ENCODE measurements at places on chromosomes 4 and X.
A peak's percentile ranks its signal among the peaks of the same experiment; 100 is the strongest.

DNA sequence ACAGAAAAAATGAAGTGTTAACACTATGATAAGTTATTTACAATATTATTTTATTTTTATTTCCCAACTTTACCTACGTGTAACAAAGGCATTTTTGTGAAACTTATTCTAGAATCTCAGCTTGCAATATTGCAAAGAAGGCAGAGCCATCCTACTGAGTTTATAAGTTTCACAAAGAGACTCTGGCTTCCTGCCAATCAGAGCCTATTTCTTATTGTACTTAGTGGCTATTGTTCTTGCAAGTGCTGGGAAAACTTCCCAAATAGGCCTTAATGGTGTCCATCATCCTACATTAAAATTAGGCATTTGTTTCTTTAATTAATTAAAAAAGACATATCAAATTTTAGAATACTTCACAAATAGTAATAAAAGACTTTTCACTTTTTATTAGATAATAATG is 233.2 kb downstream of the EPHA5 start:
- DNase-seq: no peak

DNA sequence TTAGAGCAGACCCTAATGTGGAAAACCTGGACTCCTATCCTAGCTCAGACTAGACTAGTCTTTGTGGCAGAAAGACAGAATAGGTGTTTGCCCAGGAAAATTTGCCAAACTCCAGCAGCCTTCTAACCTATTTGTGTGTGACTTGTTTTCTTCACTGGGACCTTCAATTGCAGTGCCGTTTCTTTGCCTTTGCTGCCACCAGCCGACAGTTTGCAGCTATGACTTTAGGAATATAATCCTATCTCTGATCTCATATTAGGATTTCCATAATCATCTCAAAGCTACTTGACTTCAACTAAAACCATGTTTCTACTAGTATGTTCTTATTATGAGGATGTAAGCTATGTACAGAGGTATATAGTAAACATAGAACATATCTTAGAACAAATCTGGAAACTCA is 60.2 kb upstream of the PGAM4 start:
- peak; percentile 48 for DNase-seq

DNA sequence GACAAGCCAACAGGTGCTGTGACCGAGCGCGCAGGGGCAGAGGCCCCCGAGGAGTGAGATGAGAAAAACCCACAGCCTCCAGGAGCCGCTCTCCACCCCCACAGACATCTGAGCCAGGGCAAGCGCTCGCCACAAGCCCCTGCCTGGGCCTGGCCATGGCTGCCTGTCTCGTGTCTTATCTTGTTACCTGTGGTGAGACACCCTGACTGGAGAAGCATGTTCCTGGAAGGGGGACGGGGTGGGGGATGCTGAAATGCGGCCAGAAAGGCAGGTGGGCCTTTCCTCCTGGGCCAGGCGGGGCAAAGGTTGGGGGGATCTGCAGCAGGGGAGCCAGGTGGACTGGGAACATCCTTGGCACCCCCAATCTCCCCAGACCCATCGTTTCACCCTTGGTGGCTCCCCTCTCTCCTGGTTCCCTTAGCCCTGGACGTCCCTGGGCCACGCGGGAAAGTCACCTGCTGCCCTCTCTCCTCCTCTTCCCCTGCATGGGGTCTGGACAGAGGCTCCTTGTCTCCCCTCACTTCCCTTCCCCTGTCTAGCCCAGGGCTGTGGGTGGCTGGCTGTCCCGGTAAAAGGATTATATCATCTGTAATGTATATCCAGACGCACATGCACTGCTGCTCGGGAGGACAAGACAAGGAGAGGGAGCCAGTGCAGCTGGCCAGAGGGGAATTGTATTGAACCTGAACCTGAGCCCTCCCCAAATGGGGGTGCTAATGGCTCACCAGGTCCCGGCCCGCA is 8.4 kb upstream of the DUSP9 start:
- no peak for DNase-seq

DNA sequence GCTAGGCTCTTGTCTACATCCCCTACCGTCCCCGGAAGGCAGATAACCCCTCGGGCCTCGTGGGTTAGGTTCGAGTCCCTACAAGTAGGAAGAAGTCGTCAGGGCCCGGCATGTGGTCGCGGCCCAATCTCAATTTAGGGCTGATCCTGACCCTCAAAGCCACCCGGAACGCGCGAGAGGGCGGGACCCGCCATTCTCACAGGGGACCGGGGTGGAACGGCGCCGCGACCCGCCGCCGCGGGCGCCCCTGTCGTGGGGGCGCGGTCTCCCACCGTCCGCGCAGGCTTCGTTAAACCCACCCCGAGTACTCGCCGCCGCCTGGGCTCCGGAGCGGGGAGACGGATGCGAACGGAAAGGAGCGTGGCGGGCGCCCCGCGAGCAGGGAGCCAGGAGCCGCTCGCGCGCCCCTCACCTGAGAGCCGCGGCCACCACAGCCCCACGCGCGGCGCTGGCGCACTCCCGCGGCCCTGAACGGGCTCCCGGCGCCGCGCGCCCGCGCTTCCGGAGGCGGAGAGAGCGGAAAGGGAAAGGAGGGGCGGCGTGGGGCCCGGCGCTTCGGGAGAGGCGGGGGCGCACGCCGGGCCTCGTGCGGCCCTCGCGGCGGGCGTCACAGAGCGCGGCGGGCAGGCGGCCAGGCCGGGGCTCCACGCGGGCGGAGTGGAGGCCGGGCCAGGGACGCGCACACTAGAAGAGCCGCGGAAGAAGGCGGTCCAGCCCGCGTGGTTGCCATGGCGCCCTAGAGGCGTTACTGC is at the start of gene CFAP97:
CFAP97 (minus strand) TSS at position 515 of the 752 bp plus-strand sequence. CDS start 12,804 bp downstream, outside the sequence.
- DNase-seq: peak; percentile 73

GRCh38 chr4:127069675-127070074 is 563.1 kb upstream of the INTU start:
- DNase-seq: no peak

DNA sequence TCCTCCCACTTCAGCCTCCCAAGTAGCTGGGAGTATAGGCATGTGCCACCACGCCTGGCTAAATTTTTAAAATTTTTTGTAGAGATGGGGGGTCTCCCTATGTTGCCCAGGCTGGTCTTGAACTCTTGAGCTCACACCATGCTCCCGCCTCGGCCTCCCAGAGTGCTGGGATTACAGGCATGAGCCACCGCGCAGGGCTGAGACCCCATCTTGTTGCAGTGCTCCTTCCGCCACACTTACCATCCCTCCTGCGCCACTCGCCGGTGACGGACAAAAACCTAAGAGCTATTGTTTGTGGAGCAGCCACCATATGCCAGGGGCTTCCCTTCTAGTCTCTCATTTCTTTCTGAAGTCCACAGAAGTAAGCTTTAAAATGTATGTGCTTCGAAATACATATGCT is 34.5 kb downstream of the NSG1 start:
- no peak for DNase-seq

DNA sequence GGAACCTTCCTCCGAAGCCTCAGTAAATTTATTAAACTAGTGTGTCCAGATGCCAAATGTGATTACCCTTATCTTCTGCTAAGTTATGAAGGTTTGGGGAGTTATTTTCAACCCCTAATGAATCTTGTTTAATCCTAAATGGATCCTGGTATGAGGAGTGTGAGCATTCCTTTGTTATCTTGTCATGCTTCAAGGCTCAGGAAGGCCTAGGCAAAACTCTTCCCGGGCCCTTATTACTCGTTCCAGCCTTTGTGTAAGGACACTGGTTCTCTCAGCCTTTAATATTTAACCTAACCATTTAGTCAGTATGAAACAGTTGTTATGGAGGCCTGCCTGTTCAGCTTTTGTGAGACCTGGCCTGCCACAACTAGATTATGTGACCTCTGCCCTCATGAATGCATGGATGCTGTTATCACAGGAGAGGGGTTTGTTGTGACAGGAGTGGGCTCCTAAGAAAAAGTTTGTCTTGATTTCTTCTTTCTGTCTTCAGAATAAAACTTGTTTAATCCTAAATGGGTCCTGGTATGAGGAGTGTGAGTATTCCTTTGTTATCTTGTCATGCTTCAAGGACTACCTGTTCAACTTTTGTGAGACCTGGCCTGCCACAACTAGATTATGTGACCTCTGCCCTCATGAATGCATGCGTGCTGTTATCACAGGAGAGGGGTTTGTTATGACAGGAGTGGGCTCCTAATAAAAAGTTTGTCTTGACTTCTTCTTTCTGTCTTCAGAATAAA is 181.7 kb downstream of the SLC39A8 start:
- no peak for DNase-seq

GRCh38 chr4:177484613-177485021 is 42.4 kb upstream of the AGA start:
- DNase-seq: no peak

- no peak for DNase-seq
Measured at GRCh38 chrX:71107245-71107644, 705 bp upstream of the CXorf65 start.

DNA sequence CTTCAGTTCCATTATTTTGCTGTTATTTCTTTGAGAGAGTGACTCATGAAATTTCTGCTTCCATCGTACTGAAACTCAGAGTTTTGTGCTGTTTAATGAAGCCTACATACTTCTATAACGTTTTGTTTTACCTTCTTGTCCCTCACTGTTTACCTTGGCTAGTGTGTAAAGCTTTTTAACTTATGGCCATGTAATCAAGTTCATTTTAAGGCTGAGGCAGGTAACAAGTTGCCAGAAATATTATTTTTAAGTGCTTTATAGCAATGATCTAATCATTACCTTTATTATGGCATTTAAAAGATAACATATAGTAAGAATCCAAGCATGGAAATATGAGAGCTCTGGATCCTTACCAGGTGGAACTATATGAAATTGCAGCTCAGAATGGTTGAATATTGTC is 102.3 kb upstream of the FAT1 start:
- no peak for DNase-seq

DNA sequence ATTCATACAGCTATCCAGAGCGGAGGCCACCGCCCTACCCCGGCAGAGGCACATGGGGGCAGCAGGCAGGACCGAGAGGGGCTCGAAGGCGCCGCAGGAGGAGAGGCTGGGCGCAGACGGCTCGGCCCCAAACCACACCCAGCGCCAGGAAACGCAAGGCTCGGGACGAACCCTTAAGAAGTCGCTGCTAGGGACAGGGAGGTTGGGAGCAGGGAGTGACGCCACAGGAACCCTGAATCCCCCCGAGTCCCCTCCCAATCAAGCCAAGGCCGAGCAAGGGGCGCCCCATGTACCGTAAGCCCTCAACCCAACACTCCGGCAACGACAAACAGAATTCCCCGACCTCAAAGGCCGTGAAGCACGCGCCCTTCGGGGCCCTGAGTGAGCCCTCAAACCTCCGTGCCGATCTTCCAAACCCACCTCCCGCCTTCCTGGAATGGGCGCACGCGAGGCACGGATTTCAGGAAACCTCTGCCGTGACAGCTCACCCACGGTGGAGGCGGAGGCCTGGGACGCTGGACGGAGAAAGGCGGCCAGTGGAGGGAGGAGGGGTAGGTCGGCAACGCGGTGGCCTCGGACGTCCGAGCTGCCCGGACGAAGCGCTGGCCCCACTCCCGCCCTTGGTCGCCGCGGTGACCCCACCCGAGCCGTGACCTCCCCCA is 1.8 kb downstream of the ZFYVE28 start:
- no peak for DNase-seq

- no peak for DNase-seq
Measured at GRCh38 chr4:5773271-5773555, 62.2 kb downstream of the EVC start.

GRCh38 chr4:42655269-42655637 is 1.7 kb downstream of the ATP8A1 start:
- no peak for DNase-seq

DNA sequence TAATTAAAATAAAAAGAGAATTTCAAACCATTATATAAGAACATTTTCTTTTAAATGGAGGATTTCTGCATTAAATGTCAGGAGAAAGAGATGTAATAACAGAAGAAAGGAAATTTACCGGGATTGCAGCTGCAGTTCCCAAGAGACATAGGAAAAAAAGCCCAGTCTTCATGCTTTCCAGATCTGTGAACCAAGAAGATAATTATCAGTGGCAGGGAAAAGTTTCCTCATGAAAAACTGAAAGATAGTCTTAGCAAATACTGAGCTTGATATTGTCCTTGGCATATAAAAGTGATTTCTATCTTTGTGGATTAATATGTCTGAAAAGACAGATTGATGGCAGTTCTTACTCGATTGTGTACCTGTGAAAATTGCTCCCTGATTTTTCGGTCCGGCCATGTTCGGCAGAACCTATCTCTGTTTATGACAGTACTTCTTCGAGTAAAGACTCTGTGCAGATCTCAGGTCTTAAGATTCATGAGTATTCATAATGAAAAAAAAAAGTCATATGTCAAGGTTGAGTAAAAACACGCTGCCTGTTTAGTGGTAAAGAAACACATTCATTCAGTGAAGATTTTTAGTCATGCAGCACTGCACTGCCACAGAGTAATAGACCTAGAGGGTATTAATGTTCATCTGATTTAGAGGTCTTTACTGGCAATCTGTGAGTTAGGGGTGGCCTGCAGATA is 29.6 kb downstream of the SPARCL1 start:
- no peak for DNase-seq

- DNase-seq: no peak
Measured at GRCh38 chrX:3134316-3134945, 93.2 kb downstream of the ARSF start.

- DNase-seq: no peak
Measured at GRCh38 chrX:12563121-12563520, 228.1 kb upstream of the PRPS2 start.

DNA sequence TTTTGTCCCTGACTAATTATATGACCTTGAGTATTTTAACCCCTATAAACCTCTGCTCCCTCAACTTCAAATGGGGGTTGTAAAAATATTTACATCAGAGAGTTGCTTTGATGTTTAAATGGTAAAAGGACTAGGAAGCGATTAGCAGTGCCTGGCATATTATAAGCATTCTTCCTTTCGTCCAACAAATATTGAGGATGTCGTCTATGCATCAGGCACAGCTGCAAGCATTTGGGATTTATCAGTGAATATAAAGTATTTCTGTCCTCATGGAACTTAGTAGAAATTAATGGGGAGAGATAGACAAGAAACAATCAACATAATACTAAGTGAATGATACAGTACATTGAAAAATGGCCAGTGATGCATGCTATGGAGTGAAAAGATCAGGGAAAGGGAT is 115.5 kb upstream of the EDNRA start:
- no peak for DNase-seq

- DNase-seq: no peak
Measured at GRCh38 chrX:19554786-19555185, 39.5 kb upstream of the MAP3K15 start.

- no peak for DNase-seq
Measured at GRCh38 chr4:99755223-99755944, 61.2 kb upstream of the DAPP1 start.

DNA sequence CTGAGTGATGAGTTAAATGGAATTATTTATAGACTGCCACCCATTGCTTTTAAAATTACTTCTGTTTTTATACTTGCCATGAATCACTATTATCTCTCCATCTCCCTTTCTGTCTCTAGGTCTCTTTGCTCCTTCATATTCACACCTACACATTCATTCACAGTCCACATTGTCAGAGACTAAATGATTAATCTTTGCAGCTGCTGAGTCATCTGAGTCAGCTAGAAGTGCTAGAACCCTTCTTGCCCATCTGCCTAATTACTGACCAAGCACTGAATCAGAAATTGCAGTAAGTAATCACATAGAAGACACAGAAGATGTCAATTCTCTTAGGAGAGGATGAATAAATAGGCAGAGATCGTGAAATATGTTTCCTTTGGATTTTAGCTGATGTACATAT is 31.6 kb upstream of the RPS6KA6 start:
- peak; percentile 18 for DNase-seq

GRCh38 chrX:2497961-2498780 is 2.6 kb downstream of the DHRSX start:
- DNase-seq: no peak
